ENCODE measurements at places on chromosomes 5 and 9.

GRCh38 chr5:124522992-124523391, 223.4 kb downstream of the ZNF608 start:
- DNase-seq: no peak

- DNase-seq: no peak
Measured at GRCh38 chr5:178117923-178118701, 4.8 kb downstream of the N4BP3 start.

GRCh38 chr5:11564706-11565105, 339.5 kb downstream of the CTNND2 start:
- DNase-seq: no peak

- DNase-seq: no peak
Measured at GRCh38 chr9:99807956-99808355, 13.7 kb upstream of the NR4A3 start.

- DNase-seq: peak; percentile 63
Measured at GRCh38 chr9:103397868-103398600, 402.9 kb downstream of the CYLC2 start.

GRCh38 chr9:90847971-90848370, 46.4 kb downstream of the SYK start:
- DNase-seq: no peak

- DNase-seq: no peak
Measured at GRCh38 chr5:127006744-127007143, 23.6 kb downstream of the MARCHF3 start.

DNA sequence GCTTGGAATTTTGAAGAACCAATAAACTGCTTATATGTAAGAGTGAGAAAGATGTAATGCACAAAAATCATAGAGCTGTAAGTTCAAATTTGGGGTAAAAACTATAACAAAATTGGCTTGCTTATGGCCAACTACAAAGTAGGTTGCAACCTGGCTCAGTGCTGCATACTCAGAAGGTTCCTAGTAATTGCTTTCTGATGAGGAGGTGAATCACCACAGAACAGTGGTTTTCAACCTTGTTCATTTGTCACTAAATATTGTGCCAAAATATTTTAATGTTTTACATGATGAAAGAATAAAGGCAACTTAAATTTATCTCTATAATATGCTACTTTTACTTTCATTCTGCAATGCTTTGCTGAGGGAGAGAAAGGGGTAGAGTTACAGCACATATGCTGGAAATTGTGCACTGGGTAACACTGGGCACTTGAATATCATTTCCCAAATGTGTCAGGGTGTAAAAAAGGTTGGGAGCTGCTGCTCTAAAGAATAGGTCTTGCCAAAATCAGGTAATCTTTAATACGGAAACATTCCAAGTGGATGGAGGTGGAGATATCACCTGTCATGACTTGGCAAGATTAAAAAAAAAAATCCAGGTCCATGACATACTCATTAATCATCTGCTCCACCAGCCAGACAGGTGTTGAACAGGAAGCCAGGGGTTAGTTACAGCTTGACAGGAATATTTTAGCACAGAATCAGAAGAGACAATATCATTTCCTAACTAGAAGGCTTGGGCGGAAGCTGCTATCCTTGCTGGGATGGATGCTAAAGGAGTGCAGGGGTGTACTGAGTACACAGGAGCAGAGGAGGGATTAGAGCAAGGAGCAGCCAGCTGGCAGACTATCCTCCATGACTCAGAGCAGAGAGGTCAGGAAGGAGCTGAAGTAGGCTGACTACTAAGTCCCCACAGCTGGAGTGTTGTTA, 34.6 kb upstream of the CCL21 start:
- DNase-seq: peak; percentile 59

DNA sequence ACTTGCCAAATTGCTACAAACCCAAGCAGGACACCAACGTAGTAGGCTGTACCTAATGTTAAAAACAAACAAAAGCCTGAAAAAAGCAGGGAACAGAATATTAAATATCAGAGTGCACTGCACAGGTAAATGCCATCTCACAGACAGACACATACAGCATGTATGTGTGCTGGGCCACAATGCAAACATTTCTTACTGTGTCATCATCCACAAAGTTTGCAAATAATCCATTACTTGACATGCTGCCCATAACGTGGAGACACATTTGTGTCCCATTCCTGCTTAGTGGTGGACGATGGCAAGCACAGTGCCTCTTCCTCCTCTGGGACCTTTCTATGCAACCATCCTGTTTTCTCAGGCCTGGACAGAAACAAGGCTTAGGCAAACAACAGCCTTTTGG, 44.7 kb downstream of the GOLM1 start:
- no peak for DNase-seq

GRCh38 chr9:137167747-137168572, 1.9 kb downstream of the LRRC26 start:
- peak; percentile 41 for DNase-seq

GRCh38 chr5:98770209-98770910, 3.1 kb upstream of the RGMB start:
- peak; percentile 54 for DNase-seq

- no peak for DNase-seq
Measured at GRCh38 chr9:114898741-114899140, 31.6 kb downstream of the TNFSF8 start.

DNA sequence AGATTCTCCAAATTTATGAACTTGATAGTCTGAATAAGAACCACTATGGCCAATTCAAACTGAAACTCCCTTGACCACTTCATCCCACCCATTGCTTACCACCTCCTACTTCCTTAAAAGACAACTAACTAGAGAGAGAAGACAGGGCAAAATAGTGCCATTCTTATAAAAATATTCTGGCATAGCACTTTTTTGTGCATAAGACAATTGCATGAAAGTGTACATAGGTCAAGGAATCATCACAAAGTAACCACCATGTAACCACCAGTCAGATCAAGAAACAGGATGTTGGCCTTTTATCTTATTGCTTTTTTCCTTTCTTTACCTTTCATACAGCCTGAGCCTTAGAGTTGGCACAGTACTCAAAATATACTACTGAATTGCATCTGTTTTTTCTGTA, 8.1 kb upstream of the ARSB start:
- no peak for DNase-seq

GRCh38 chr9:72333197-72333596, 31.8 kb downstream of the ZFAND5 start:
- DNase-seq: no peak

DNA sequence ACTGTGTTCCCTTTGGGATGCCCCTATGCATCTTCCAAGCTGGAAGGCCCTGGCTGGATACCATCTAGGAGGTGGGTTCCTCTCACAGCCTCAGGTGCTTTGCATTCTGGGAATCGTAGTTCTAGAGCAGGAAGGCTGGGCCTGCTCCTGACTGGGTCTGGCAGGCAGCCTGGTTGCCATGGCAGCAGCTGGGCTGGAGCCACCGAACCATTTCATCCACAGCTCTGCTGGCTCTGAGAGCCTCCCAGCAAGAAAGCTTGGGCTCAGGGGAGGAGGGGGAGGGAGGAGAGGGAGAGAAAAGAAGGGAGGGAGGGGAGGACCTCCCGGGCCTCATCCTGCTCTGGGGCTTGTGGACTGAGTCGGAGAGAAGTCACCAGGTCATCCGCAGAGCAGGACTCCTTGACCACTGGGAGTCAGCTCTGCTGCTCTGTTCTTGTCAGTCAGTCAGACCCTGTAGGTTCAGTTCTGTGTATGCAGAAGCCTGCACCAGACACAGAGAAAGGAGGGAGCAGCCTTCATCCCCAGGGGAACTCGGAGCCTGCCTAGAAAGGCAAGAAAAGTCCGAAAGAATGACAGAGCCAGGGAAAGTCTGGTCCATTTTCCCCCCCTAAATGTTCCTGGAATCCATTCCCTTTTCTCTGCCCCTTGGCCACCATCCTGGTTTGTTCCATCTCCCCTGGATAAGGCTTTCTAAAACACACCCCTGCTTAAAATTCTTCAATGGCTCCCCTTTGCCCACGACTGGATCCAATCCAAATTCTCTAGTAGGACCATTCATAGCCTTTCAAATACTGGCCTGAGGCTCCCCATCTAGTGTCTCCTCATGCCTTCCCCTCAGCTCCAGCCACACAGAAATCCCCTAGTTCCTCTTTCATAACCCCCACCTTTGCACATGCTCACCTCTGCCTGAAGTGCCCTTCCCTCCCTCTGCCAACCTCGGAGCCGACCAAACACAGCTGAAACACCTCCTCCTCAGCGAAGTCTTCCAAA, 65.4 kb upstream of the ARAP3 start:
- DNase-seq: peak; percentile 71

GRCh38 chr9:10604927-10605326, 7.9 kb downstream of the PTPRD start:
- no peak for DNase-seq

DNA sequence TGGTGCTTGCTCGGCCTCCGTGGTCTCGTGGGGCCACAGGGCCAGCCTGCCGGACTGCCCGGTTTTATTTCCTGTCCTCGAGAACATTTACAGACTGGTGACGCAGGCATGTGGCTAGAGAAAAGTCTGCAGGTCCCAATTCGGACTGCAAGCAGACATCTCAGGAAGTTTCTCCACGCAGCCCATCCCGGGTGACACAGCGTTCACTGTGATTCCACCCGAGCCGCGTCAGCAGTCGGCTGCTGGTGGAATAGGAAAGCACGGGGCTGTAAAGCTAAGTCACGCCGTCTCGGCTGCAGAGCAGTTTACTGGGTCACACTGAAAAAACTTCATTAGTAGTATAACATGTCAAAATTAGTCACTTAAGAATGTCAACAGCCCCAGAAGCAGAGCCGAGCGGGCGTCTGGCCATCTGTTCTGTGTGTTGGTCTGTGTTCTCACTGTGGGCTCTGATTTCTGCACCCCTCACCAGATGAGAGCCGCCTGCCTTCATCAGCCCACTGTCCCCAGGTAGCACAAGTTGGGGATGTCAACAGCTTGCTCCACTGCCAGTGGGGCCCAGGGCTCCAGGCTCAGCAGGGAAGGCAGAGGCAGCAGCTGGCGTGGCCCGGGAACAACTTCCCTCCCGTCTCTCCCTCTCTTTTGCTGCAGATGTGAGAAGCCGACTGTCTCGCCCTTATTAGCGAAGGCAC, 363.7 kb downstream of the IRX2 start:
- no peak for DNase-seq

DNA sequence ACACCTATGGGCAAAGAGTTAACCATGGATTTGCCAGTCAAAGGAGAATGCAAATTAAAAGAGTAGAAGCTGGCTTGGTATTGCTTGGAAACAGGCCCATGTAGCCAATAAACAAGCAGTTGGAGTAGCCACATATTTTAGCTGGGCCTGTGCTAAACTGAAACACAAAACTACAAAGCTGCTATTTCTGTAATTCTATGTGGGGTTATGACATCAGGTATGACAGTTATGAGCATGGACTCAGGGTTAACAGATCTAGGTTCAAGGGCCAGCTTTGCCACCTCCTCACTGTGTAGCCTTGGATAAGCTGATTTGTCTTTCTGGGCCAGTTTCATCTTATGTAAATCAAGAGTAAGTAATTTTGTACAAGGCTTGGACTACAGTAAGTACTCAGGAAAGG, 142.7 kb downstream of the PIP5K1B start:
- DNase-seq: no peak

- no peak for DNase-seq
Measured at GRCh38 chr5:132456296-132456986, 34.1 kb downstream of the IRF1 start.

DNA sequence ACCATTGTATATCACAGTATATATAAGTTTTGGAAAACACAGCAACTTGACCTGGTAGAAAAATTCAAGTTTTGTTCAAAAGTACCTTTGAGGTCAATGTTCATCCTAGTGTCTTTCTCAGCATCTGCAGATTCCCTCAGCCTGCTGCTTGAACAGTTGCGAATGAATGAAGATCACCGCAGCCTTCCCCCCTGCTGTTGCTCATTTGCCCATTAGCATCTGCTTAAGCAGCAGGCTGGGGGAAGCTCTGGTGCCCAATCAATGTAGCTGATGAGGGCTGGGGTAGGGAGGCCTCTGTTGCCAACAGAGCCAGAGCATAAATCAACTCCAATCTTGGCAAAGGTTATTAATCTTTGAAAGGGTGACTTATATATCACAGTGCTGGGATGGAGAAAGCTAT, 586.5 kb upstream of the PTPRD start:
- DNase-seq: no peak

DNA sequence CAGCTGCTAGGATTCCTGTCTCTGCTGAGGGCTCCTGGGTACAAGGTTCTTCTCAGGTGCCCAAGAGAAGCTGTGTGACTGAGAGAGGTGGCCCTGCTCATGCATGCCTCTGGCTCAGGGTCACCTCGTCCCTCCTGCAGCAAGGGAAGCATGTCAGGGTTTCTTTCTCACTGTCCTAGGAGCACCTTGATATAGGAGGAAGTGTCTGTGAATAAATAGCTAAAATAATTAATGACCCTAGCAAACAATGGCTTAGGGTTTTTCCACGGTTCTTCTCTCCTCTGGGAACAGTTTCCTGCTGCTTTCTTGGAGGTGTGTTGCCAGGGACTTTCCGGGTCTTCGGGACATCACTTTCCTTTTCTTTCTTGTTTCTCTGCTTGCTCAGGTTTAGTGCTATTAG, 87.2 kb downstream of the ARHGAP26 start:
- DNase-seq: peak; percentile 26

- DNase-seq: no peak
Measured at GRCh38 chr9:78713614-78714405, 416.9 kb downstream of the PSAT1 start.

DNA sequence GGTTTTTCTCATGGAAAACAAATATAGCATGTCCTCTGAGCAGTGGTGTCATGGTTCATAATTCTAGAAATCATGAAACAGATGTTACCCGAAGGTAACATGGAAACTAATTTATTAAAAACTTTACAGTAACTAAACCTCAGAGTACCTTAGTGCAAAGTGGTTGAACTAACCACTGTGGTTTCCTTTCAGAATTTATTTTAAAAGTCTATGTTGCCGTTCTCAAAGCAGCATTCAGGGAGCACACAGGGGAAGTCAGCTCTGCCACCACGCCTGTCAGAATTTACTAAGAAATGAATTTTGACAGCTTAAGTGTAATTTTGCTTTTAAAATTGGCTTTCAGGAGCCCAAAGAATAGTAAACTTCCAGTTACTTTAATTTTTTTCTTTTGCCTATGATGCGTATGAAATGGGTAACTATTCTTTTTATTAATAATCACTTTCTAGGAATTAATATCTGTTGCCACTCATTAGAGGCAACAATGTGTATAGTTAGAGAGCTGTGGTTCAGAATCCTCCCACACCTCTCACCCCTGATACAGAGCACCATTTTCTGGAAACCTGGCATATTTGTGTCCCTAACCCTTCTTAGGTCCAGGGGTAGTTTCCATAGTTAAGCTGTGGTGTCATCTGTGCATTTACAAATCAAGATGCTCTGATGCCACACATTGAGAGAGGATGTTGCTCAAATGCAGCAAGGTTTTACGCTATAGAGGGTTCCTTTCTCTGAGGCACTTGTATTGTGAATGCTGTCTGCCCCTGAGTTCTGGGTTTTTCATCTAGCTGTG, 202.6 kb downstream of the ZSWIM6 start:
- DNase-seq: no peak

DNA sequence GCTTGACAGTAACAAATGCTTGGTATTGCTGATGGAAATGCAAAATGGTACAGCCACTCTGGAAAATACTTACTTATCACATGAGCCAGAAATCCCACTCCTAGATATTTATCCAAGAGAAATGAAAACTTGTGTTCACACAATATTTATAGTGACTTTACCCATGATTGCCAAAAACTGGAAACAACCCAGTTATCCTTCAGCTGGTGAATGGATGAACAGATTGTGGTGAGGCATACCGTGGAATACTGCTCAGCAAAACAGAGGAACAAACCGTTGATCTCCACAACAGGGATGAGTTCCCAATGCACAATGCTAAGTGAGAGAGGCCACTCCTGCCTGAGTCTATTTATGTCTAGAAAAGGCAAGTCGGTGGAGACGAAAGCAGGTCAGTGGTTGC, 40.5 kb upstream of the LRRC14B start:
- DNase-seq: no peak

GRCh38 chr5:180785794-180786221, 16.8 kb downstream of the MGAT1 start:
- peak; percentile 47 for DNase-seq

- DNase-seq: no peak
Measured at GRCh38 chr5:30436691-30437090, 756.8 kb upstream of the CDH6 start.

Measured in body of pancreas (tissue), 4 donors.